Colonic mucosa (tissue), 4 donors: ENCODE measurements at places on chromosomes 4 and X.
A peak's percentile ranks its signal among the peaks of the same experiment; 100 is the strongest.

- peak; percentile 88 for DNase-seq
Measured at GRCh38 chrX:70454441-70455365, 10.1 kb downstream of the DLG3 start.

DNA sequence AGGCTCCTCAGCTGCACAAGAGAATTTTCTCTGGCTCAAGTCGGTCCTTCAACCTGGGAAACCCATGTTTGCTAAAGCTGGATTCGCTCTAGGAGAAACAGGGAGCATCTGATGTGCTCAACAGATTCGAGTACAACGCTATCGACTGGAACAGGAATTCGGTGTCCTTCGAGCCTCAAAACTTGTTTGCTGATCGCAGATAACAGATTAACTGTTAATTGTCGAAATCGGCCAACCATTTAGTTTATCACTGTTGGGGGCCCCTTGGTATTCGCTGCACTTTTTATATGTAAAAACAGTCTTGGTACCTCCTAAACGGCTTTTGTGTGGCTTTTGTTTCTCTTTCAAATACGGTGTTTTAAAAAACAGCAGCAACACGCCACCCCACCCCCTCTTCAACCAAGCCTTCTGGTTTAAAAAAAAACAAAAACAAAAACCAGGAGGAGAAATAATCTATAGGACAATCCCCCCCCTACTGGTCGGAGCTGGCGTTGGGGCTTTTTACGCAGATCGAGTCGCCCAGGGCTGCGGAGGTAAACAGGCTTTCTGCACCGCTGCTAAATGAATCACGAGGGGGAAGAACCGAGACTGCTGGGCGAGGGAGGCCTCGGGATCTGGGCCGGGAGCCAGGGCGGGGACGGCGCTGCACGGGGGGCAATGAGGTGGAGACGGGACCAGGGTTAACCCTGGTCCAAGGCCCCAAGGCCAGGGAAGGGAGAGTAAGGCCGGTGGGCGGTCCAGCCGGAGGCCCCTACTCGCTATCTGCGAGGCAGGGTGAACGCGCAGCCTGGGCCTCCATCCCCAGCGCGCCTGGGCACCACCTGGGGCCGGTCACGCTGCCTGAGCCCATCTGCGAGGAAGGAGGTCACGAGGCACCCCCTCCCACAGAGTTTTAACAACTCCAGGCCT lies 71.7 kb upstream of the BCOR start:
- peak; percentile 79 for DNase-seq

DNA sequence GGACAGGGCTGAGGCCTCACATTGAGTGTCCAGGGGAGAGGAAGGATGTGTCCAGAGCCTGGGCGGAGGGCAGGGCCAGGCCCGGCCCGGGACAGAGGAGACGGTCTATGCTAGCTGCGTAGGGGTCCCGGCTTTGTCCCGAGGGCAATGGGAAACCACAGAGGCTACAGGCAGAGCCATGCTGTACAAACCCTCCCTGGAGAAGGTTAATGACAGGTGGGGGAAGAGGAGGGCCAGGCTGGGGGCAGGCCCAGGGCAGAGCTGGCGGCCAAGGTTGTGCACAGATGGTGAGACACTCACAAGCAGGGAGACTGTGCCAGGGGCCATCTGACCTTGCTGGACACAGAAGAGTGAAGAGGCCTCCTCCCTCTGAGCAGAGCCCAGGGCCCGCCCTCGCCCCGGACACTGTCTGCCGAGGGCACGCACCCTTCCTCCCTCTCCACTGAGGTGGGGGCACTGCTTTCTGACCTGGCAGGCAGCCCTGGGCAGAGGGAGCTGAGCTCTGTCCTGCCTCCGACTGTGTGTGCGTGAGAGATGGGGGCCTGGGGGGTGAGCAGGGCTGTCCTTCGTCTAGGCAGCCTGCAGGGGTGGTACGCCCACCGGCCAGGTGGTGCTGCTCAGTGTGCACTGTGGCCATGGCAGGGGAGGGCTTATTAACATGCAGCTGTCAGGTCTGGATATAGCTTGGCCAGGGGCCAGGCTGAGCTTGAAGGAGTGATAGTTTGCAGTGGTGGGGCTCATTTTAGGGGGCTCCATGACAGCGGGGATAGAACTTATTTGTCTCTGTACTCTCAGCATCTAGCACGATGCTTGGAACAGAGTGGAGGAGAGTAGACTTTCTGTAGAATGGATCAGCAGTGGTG lies 75.7 kb upstream of the LRPAP1 start:
- DNase-seq, result no peak

GRCh38 chr4:174626342-174627008 lies 104.2 kb upstream of the HPGD start:
- DNase-seq, result no peak

DNA sequence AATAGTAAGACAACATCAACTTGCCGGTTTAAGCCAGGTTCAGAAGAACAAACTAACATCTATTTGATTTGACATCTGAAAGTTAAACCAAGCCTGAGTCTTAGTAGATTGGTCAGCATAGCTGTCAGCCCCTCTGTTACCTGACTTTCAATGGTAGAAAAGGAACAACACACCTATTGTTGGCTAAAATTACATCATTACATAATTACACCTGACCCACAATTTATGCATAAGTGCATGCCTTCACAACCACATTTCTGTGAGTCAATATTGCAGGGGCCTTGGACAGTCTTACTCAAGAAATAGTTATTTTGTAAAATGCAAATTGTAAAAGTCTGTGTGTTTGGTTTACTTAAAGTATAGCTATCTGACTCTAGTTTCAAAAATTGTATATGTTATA lies 36.2 kb downstream of the EGFL6 start:
- DNase-seq, result no peak

DNA sequence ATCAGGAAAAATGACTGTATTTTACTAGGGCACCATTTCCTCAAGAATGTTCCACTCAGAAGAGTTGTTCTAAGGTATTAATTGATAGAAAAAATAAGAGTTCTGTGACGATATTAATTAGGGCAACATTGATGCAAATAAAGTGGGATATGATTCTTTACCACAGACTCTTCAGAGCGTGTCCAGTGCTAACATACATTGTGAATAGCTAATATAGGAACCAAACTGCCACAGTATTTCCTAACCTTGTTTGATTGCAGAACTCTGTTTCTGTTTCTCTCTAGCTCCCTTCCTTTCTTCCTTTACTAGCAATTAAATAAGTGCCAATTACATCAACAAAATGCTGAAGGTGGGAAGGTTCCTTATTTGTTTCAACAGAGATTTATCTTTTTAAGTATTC lies 154.1 kb upstream of the CPEB2 start:
- DNase-seq, result no peak

- no peak for DNase-seq
Measured at GRCh38 chr4:188993871-188994270, 854.6 kb downstream of the TRIML1 start.

DNA sequence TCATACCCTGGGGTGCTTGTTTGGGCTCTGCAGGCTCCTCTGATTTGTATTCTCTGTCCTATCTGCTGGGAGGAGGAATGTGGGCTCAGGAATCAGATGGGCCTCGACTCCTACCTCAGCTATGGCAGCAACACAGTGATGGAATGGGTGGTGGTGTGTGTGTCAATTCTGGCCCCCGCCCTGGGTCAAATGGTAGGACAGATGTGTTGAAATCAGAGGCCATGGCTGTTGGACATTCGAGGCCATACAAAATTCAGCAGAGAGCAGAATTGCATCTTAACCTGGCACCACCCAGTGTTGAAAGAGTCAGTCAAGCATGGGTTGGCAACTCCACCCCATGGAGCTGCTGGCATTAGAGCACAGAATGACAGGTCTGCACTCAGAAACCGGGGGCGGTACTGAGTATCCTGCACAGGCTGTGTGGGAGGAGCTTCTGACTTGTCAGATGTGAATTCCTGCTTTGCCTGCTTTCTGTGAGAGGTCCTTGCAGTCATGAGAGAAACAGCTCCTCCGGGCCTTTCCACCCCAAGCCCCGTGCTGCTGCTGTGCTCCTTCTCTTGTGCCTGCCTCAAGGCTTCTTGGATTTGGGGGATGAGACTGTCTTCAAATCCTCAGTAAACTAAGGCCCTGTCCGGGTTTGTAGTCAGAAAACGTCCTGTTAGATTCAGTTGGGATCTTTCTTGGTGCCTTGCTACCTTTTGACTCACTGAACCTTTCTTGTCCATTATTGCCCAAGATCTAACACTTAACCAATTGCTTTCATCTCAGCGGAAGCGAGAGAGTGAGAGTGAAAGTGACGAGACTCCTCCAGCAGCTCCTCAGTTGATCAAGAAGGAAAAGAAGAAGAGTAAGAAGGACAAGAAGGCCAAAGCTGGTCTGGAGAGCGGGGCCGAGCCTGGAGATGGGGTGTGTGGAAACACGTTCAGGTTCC lies 13.0 kb downstream of the DKC1 start:
- DNase-seq, result no peak

DNA sequence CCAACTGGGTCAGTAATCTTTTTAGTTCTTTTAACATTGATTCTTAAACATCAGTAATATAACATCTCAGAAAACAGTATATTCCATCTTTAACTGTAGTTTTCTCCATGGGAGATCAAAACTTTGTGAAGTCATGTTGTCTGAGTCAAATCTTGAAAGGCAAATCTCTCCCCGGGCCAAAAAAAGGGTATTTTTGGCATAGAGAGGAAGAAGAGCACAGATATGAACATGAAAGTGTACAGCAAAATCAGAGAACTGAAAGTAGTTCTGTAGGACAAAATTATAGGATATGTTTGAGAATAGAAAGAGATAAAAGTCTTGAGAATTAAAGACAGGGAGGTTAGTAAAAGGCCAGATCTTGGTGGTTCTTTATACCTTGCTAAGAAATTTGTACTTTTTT lies 176.4 kb upstream of the GYPA start:
- DNase-seq, result no peak
